IPS-NIHi11 (cell line): ENCODE measurements at places on chromosomes 6 and 20.

DNA sequence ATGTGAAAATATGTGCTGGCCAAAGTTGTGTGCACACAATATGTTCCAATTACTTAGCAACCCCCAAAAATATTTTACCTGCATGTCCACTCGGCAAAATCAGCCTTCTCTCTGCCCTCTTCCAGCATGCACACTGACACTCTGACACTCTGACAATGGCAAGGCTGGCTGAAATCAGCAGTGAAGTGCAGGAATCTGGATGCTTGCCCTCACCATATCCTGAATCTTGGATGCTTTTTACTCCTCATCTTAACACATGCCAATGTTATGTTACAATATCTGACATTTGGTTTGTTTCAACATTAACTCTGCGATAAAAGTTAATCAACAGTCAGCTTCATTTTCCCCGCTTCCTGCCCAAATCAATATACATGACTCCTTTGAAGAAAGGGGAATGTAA is 203.2 kb downstream of the COL9A1 start:
- no peak for DNase-seq

GRCh38 chr6:148239801-148240460 is 102.7 kb upstream of the SASH1 start:
- no peak for DNase-seq

DNA sequence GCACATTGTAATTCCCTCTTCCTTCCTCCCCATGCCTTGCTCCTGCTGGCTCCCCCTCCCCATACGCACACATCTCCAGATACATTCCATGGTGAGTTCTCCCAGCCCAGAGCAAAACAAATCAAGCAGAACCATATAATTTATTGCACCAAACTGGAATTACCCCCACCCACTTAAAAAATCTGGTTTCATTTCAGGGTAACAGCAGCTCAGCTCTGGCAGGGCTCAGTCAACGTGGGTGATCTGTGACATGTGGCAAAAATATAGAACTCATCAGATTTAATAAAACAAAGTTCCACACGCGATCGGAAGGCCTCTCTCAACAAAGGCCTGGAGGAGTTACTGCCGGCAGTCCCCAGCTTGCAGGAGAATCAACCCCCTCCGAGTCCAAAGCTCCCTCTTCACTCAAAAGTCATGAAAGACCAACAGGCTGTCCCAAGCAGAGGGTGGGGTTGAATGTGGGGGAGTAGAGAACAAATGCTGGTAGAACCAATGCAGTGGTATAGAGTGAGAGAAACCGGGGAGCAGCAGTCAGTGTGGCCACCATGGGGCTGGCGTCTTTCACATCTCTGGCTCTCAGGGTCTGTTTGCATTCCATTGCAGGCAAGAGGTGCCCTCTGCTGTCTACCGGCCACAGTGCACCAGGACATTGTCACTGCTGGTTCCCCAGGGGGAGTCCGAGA is 323.3 kb upstream of the NT5E start:
- peak; percentile 70 for DNase-seq

- DNase-seq: no peak
These were observed 8.7 kb upstream of the FANCE start for GRCh38 chr6:35443341-35444030.

DNA sequence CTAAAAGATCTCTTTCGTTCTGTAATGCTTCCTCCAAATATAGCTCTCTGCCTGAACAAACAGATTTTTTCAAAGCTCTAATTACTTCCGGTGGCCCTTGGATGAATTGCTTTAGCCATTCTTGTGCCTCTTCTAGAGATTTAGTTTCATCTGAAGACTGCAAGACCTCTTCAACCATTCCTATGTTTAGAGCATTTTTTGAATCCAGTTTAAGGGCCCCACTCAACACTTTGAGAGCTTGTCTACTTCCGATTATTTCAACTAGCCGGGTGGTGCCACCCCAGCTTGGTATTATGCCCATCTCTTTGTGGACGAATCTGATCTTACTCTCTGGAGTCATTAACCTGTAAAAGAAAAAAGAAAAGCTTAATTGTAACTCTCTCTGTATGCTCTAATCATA is 23.3 kb downstream of the RNF146 start:
- DNase-seq: no peak

DNA sequence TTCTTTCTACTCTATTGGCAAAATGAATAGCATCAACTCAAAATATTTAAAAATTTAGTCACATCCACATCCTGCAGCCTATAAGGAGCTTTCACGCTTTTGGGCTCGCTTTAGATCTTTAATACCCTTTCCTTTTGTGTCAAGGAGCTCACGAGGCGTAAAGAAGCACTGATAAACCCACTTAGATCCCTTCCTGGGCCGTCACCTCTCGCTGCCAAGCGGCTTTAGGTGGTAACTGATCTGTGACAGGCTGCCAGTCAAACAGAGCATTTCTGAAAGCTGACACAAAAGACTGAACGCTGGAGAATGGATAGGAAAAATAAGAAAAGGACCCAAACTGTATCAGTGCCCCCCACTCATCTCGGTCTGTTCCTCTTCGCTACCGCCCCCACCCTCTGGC is 385.7 kb upstream of the MMS22L start:
- peak; percentile 10 for DNase-seq

- no peak for DNase-seq
These were observed 52.7 kb upstream of the MYB start for GRCh38 chr6:135128268-135128914.

DNA sequence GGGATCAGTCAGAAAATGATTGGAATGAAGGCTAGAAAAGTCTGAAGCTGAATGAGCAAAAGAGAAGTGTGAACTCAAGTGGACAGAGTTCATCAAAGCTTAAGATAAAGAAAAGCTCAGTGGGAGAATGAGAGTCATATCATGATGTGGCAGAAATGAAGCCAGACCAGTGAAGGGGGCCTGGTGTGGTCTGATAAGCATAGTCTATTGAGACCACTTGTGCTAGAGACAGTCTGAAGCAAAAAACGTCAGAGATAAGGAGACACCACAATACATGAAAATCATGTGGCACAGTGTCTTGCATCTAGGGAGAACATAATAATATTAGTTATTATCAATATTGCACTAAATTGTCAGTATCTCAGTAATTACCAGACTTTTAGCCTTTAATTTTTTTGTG is 601.5 kb downstream of the UTRN start:
- DNase-seq: no peak

DNA sequence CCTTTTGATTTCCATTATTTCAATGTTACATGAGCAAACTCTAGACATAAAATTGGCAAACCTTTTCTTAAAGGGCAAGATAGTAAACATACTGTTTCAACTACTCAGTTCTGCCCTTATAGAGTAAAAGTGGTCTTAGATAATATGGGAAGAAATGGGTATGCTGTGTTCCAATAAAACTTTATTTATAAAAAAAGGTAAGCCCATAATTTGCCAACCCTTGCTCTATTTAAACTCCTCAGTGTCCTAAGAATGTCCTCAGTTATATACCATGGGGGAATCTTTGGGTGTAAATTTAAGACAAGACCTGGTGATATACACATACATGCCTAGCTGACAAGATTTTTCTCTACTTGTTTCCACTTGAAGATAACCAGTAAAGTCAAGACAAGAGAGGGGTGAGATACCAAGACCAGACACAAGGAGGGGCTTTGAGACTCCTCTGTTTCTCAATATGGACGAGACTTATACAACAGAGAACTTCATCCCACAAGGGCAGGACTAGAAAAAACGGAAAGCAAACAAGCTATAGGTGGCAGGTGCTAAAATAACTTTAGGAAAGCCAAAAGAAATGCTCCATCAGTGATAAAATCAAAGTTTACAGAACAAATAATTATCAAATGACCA is 10.5 kb downstream of the SNX3 start:
- DNase-seq: peak; percentile 19

DNA sequence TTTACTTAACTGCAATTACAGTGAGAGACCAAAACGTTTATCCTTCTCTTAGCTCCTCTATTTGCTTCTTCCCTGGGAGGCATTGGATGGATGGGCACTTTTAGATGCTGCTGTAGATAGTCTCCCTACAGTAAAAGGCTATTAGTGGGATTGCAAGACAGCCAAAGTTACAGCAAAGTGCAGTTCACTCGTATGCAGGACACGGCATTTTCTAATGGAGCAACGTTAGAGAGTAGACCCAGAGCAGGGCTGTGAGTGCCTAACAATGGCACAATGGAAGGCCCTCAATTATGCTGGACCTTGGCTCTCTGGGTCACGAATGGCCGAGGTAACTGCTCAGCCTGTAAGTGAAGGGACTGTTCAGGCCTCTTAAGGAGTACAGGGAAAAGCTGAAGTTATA is 605.8 kb upstream of the NOX3 start:
- no peak for DNase-seq

DNA sequence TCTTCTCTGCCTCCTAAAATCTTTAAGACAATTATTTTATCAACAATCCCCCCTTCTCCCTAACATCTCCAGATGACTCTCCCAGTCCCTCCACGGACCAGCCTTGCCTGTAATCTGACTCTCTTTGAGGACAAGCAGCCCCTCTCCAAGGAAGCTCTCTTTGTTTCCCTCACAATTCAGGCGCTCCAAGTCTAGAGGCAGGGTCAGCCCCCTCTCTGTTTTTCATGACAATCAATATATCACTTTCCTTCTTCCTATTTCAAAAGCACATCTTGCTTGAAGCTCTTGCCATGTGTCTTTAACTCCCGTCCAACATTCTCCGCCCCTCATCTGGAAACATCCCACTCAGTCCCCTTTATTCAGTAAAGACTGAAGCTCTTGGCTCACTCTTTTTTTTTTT is 393.4 kb upstream of the SULF2 start:
- DNase-seq: peak; percentile 71

DNA sequence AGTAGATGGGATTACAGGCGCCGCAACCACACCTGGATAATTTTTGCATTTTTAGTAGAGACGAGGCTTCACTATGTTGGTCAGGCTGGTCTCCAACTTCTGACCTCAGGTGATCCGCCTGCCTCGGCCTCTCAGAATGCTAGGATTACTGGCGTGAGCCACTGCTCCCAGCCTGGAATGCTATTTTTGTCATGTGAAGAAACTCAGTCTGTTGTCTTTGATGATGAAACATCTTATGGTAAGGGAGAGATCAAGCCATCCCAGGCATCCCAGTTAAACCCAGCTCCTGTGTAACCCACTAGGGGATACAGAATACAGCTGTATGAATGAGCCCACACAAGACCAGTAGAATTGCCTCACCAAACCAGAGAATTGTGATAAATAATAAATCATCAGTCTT is 83.6 kb upstream of the RBM24 start:
- DNase-seq: no peak

- no peak for DNase-seq
These were observed 222.7 kb downstream of the EYA2 start for GRCh38 chr20:47117371-47117770.

GRCh38 chr6:129507846-129508245 is 202.1 kb downstream of the ARHGAP18 start:
- no peak for DNase-seq

DNA sequence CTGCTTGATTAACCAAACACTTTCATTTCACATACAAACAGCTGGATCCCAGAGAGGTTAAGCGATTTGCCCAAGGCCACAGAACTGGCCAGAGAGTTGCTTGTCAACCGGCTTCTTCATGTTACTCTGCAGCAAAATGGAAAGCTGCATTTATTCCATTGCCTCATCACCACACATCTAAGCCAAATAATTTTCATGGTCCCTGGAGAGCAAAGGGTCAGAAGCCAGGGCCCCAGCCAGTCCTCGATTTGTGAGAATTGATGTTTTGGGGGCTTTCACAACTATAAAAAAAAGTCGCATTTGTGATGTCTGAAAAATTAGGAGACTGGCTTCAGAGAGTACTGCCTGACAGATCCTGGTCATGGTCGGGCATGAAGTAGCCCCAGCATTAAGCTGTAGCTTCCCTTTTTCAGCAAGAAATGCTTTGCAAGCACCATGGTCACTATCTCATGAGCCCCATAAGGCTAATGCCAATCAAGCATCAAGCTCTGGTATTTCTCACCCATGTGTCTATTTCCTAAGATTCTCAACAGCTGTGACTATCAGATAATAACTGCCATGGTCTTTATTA is 95.8 kb downstream of the BANF2 start:
- no peak for DNase-seq
